ENCODE measurements at places on chromosomes 1 and 21.

DNA sequence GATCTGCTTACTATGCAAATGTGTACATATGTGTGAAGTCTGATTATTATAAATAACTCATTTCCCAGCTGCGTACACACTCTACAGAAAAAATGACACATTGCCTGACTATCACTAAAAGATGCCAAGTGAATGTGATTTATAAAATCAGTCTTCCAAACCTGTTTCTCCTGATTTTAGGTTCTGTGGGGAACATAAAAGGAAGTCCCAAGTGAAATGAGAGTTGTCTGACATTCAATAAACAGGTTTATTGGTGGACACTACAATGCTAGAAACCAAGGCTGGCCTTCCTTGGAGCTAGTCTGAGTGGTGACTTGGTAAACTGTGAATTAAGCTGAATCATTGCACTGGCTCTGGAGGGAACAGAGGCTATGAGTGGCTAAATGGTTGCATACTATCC, 287.9 kb upstream of the ESRRG start:
- no peak for DNase-seq
- H3K4me3 ChIP-seq, result no peak overlapping the region
- no peaks in the 10 kb centered on the region for H3K36me3 ChIP-seq
- H3K27me3 ChIP-seq, result no peaks in the 10 kb centered on the region

DNA sequence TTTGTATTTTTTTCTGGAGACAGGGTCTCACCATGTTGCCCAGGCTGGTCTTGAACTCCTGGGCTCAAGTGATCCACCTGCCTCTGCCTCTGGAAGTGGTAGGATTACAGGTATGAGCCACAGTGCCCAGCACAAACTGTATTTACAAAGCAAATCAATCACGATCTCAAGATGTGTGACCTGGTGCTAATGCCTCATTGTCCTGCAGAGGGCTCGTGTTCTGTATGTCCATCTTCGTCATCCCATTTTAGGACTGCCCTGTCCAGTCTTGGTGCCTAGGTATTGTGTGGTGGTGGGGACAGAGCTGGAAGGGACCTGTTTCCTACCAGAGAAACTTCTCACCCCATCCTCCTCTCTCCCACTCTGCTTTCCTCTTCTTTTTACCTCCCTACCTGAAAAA, 20.2 kb downstream of the PROK1 start:
- H3K27ac ChIP-seq, result no peak overlapping the region
- H3K36me3 ChIP-seq, result no peaks in the 10 kb centered on the region
- no peak for DNase-seq
- H3K4me3 ChIP-seq, result no peak overlapping the region
- no peaks in the 10 kb centered on the region for H3K4me1 ChIP-seq

GRCh38 chr1:241269116-241269515, 87.9 kb downstream of the RGS7 start:
- peaks cover 8% of the 10 kb centered on the region for H3K4me1 ChIP-seq
- no peak overlapping the region for H3K27ac ChIP-seq
- peak; percentile 47 for DNase-seq
- H3K4me3 ChIP-seq, result no peak overlapping the region
- peaks cover 23% of the 10 kb centered on the region for H3K36me3 ChIP-seq

GRCh38 chr1:221522529-221522940, 219.4 kb downstream of the DUSP10 start:
- H3K4me1 ChIP-seq, result peaks cover 4% of the 10 kb centered on the region
- no peaks in the 10 kb centered on the region for H3K36me3 ChIP-seq
- H3K4me3 ChIP-seq, result no peak overlapping the region
- no peaks in the 10 kb centered on the region for H3K27me3 ChIP-seq
- no peak for DNase-seq

DNA sequence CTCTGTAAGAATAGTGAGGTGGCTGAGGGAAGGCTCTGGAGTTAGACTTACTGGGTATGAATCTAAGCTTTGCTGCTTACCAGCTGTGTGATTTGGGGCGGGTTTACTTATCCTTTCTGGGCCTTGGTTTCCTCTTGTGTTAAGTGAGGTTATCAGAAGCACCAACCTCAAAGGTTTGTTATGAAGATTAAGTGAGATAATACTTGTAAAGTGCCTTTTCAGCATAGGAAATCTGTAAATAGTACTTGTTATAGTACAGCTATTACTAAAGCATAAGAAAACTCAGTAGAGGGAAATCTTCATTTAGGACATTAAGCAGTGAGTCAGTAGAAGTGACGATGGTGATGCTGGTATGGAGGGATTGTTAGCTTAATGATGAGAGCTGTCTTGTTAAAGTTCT, 12.1 kb downstream of the HHAT start:
- H3K27ac ChIP-seq, result no peak overlapping the region
- H3K27me3 ChIP-seq, result peaks cover 9% of the 10 kb centered on the region
- DNase-seq, result no peak
- H3K4me1 ChIP-seq, result peaks cover 4% of the 10 kb centered on the region

- H3K27me3 ChIP-seq, result no peaks in the 10 kb centered on the region
- no peak overlapping the region for H3K27ac ChIP-seq
- H3K4me3 ChIP-seq, result no peak overlapping the region
- no peak for DNase-seq
- peaks cover 10% of the 10 kb centered on the region for H3K36me3 ChIP-seq
- peaks cover 3% of the 10 kb centered on the region for H3K4me1 ChIP-seq
These were observed 81.1 kb upstream of the FGGY start for GRCh38 chr1:59215766-59216291.

DNA sequence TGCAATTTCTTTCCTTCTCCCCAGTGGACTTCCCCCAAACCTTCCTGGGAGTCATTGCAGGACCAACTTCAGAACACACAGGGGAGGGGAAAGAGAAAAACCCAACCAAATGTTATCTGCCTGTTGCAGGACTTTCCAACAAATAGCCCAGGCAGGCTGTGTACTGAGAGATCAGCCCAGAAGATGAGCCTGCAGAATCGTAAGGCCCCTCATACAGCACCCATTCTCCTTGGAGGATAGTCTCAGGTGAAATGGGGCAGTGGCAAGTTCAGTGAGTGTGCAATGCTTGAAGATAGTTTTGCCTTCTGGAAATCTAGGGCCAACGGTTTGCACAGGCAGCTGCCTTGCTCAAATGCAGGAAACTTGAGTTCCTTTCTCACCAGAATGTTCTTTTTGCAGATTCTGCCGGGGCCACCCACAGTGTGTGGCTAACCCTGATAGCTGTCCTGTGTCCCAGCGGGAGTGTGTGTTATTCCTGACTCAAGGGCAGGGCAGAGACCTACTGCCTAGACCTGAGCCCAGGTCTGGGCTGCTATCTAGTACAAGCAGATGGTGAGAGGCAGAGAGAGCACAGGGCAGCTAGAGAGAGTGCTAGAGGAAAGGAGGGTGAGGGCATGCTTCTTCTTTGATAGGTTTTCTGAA, 48.8 kb downstream of the GADD45A start:
- H3K4me3 ChIP-seq, result no peak overlapping the region
- no peaks in the 10 kb centered on the region for H3K27me3 ChIP-seq
- peaks cover 29% of the 10 kb centered on the region for H3K4me1 ChIP-seq

DNA sequence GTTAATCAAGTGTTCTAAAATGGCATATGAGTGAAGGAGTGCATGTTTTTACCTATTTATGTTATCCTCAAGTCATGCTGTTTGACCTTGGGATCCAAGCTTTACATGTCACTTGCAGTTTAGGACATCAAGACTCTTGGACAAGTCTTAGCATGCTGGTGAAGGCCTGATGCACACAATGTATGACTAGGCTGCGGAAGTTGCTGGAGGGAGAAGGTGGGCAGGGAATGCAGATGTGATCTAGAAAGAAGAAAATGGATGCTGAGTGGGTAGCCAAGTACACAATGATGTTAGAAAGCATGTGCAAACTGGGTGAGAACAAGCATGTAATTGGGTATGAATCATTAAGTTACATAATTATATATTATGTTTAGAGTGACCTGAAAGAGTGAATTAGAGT, 301.8 kb downstream of the BRINP2 start:
- no peaks in the 10 kb centered on the region for H3K36me3 ChIP-seq
- H3K27me3 ChIP-seq, result no peaks in the 10 kb centered on the region
- H3K27ac ChIP-seq, result no peak overlapping the region
- H3K4me3 ChIP-seq, result no peak overlapping the region
- DNase-seq, result no peak

- H3K27me3 ChIP-seq, result peaks cover 18% of the 10 kb centered on the region
- no peak overlapping the region for H3K27ac ChIP-seq
- H3K4me3 ChIP-seq, result no peak overlapping the region
- no peaks in the 10 kb centered on the region for H3K36me3 ChIP-seq
- no peak for DNase-seq
These were observed 16.4 kb upstream of the PAX7 start for GRCh38 chr1:18614069-18614735.

DNA sequence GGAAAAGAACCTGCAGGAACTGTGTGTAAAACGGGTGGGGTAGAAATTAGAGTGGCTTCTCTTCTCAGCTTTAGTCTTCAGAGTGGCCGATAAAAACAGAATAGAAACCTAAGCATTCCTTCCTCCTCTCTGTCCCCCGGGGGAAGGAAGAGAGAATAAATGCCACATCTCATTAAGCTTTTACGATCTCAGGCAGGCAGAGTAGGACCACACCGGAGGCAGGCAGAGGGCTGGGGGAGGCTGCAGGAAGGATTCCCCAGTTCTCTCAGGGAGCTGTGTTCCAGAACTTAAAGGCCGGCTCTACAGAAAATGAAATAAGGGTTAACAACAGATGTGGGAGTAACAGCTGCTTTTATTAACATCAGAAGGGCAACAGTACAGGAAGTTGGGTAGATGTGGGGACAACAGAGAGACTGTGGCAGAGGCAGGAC, 24.5 kb upstream of the MEF2D start:
- H3K27ac ChIP-seq, result peak overlapping the region; percentile 67
- peaks cover 23% of the 10 kb centered on the region for H3K4me1 ChIP-seq
- no peaks in the 10 kb centered on the region for H3K27me3 ChIP-seq
- DNase-seq, result no peak
- no peak overlapping the region for H3K4me3 ChIP-seq

GRCh38 chr1:13708380-13708982, 8.5 kb downstream of the PRDM2 start:
- H3K4me3 ChIP-seq, result no peak overlapping the region
- H3K27ac ChIP-seq, result no peak overlapping the region
- DNase-seq, result no peak
- no peaks in the 10 kb centered on the region for H3K36me3 ChIP-seq
- H3K4me1 ChIP-seq, result peaks cover under 1% of the 10 kb centered on the region
- no peaks in the 10 kb centered on the region for H3K27me3 ChIP-seq

- no peaks in the 10 kb centered on the region for H3K27me3 ChIP-seq
- no peaks in the 10 kb centered on the region for H3K4me1 ChIP-seq
- H3K4me3 ChIP-seq, result no peak overlapping the region
- no peak for DNase-seq
- H3K36me3 ChIP-seq, result no peaks in the 10 kb centered on the region
- no peak overlapping the region for H3K27ac ChIP-seq
These were observed 42.1 kb downstream of the TMCO4 start for GRCh38 chr1:19757641-19758040.

DNA sequence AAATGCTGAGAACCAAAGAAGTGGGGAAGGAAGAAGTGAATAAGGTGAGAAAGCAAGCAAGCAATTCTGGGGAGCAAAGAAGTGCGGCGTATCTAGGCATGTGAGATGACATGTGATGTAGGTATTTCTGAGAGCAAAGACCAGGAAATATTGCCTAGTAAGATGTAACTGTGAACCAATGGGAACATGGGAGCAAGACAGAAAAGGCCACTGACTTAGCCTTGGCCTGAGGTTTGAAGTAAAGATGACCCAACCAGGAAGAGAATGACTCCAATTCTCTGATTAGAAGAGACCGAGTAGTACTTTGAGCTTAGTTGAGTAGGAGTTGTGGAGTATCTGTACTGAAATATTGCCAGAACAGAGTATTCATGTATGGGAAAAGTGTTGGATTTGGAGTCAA, 31.1 kb downstream of the SLAMF6 start:
- peaks cover 2% of the 10 kb centered on the region for H3K4me1 ChIP-seq
- no peak for DNase-seq
- no peak overlapping the region for H3K27ac ChIP-seq
- H3K27me3 ChIP-seq, result no peaks in the 10 kb centered on the region

- DNase-seq, result no peak
- H3K27me3 ChIP-seq, result peaks cover 6% of the 10 kb centered on the region
- H3K4me1 ChIP-seq, result peaks cover 15% of the 10 kb centered on the region
- no peak overlapping the region for H3K4me3 ChIP-seq
- no peak overlapping the region for H3K27ac ChIP-seq
These were observed 14.0 kb upstream of the CTPS1 start for GRCh38 chr1:40965531-40965930.

DNA sequence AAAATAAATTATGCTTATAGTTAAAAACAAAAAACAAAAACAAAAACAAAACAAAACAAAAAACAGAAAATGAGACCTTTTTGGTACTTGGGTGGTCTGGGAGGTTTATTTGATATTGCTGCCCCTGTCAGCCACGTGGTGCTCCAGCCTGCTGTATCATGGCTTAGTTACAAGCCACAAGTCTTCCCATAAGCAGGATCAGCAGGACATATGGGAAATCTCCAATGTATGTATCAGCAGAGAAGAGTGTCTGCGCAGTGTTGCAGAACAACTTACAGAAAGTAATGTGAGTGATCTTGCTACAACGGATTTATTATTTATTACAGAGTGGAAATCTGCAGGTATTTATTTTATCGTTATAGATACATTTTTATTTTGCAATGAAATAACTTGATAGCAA, 423.0 kb upstream of the TMPRSS15 start:
- H3K36me3 ChIP-seq, result peaks cover 7% of the 10 kb centered on the region
- H3K4me1 ChIP-seq, result peaks cover 7% of the 10 kb centered on the region
- no peak overlapping the region for H3K4me3 ChIP-seq
- no peak for DNase-seq

GRCh38 chr1:85135392-85135798, 65.4 kb downstream of the SYDE2 start:
- no peak overlapping the region for H3K27ac ChIP-seq
- no peak for DNase-seq
- H3K36me3 ChIP-seq, result no peaks in the 10 kb centered on the region
- H3K4me3 ChIP-seq, result no peak overlapping the region

DNA sequence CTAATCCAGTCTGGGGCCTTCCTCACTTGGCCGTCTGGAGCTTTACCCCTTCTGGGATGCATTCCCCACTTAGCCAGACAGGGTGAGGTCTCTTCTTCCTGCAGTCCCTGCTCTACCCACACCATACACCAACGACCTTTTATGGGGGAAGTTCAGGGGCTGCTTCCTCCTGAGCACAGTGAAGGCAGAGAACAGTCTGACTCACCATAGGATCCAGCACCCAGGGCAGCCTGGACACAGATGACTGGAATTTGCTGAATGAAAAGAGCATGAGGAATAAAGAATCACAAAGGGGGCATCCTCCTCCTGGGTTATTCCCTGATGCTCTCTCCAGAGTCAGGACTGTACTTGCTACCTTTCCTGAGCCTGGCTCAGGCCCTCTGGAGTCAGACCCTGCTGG, 4.6 kb upstream of the FOXE3 start:
- H3K4me3 ChIP-seq, result no peak overlapping the region
- H3K27me3 ChIP-seq, result peaks cover 62% of the 10 kb centered on the region
- no peak overlapping the region for H3K27ac ChIP-seq
- no peak for DNase-seq
- 0 out of 2 replicates have a peak, but pooled peaks cover 2% of the 10 kb centered on the region for H3K4me1 ChIP-seq
- no peaks in the 10 kb centered on the region for H3K36me3 ChIP-seq

All from WTC11 (cell line).